ENCODE measurements at places on chromosomes 11 and 22.
A peak's percentile ranks its signal among the peaks of the same experiment; 100 is the strongest.

DNA sequence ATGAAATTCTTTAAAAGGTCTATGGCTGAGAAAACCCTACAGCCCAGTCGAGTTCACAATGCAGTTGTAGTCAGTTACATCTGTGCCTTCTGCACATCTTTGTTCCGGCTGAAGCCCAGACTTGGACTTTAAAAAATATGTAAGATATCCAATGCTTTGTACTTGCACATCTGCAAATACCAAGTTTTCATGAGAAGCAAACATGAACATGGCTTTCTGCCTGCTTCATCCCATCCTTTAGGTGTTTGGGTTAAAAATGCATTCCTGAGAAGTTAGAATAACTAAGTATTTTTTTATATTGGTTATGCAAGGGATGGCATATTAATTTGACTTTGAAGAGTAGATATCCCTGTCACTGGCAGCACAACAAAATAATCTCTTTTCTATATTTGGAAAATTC, 528.4 kb downstream of the METTL15 start:
- DNase-seq = no peak

DNA sequence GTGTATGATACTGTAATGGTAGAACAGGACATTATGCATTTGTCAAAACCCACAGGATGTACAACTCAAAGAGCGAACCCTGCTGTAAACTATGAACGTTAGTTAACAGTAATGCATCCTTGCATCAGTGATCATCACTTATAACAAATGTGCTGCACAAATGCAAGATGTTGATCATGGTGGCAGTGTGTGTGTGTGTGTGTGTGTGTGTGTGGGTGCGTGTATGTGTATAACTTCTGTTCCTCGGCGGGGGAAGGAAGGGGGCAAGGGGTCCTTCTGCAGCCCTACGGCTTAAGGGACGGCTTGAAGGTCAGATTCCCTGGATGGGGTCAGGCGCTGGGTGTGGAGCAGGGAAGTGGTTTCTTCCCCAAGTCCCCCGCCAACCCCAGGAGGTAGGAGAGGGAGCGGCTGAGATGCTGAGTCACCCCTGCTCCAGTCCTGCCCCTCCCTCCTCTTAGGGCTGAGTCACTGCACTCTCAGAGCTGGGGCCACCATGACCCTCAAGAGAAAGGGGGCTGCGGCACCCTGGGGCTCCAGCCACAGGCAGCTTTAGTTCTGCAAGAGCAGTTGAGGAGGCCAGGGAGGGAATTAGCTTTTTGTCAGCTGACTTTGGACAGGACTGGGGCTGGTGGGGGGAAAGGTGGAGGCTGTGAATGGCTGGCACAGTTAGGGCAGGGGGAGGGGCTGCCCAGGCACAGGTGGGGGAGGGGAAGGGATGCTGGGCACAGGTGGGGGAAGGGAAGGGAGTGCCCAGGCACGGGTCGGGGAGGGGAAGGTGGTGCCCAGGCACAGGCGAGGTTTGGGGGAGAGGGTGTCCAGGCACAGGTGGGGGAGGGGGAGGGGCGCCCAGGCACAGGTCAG, 8.8 kb upstream of the CTSD start:
- no peak for DNase-seq

DNA sequence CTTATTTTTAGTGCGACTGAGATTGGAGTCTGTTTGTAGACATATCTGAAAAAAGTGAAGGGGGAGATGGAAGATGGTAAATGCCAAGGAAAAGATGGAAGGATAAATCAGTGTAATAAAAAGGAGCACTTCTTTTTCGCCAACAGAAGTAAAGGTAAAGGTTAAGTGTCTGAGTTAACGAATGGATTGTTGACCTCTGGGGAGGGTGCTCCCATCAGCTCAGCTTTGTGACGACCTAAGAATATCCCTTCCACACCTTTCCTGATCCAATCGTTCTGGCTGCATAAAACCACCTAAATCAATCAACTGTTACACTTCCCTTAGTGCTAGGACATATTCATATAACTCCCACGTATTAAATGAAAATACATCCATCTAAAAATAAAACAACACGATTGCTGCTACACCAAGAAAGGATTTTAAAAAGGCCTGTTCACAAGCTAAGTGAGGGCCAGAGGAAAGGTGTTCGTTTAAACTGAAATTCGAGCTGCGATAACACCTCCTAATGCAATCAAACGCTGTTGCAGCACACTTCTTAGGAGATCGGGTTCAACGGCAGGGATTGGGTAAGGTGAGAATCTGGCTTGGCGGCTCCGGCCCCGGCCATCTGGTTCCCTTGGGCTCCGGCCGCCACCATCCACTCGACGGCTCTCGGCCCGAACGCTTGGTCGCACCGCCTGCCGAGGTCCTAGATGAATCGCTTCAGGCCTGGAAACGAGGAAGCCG, 658 bp downstream of the C11orf71 start:
- DNase-seq = peak; percentile 61

DNA sequence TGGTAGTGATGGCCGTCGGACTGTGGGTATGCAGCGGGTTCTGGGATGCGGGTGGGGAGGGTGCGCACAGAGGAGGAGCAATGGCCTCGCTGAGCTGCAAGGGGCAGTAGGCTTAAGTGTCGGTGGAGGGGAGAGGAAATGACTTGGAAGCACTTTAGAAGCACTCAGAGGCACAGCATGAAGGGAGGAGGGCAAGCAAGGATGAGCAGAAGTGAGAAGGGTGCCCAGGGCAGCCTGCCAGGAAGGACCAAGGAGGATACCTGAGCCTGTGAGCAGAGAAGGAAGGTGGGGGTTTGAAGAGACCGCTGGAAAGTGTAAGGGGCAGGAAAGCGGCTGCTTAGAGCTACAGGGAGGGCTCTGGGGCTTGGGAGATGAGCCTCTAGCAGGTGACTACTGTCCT, 330 bp downstream of the SLC5A1 start:
- DNase-seq = no peak

DNA sequence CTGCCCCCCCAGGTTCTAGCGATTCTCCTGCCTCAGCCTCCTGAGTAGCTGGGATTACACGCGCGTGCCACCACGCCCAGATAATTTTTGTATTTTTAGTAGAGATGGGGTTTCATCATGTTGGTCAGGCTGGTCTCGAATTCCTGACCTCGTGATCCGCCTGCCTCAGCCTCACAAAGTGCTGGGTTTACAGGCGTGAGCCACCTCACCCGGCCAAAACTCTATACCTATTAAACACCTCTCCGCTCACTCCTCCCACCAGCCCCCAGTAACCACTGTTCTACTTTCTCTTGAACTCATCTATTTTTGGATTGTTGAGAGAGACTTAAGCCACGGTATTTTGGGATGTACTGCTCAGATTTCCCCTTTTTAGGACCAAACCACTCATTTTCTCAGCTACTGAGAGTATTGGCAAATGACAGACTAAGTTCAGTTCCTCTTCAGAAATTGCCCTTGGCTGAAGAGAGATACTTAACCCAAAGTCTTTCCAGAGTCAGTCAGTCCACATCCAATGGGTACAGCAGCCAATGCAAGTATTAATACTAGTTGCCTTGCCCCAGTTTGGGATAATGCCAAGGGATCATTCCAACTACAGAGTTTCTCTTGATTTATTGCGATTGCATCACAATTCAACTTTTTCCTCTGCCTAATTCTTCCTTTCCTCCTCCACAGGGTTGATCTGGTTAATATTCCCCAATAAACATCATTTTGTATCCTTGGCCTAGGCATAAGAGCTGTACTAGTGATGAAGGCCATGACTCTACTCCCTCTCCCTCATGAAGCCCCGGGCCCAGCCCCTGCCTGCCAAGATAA, 36.8 kb upstream of the CSTF3 start:
- no peak for DNase-seq

- no peak for DNase-seq
Observed at GRCh38 chr11:67271541-67272284, 5.4 kb downstream of the GRK2 start.

DNA sequence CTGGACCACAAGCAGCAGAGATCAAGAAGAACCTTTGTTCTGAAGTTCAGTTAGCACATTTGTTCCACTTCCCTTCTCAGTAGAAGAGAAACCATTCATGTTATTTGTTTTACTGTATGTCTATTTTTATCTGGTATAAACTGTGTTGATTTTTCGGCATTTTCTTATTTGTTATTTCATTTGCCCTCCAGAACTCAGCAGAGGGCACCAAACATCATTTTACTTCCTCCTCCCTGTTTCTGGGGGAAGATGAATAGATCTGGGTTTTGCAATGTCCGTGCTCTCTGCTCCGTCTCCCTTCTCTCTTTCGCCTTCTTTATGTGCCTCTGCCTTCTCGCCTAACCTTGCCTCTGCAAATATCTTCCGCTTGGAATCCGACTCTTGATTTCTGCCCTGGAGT, 366.9 kb downstream of the NTM start:
- DNase-seq = no peak

DNA sequence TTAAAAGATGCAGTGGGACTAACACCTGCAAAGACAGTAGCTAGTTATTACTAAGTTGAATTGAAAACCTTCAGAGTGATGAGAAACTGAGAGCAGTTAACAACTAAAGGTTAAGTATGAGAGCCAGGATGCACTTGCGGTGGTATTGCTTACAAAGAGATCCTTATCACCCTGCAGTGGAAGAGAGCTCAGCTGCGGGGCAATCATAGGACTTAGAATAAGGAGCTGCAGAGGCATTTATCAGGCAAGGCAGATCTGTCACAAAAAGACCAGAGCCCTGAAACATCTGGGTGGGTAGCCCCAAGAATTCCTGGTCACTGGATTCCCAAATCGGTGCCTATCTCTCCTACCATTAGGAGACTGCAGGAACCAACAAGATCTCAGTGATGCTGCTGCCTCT, 34.3 kb upstream of the CFAP300 start:
- no peak for DNase-seq

DNA sequence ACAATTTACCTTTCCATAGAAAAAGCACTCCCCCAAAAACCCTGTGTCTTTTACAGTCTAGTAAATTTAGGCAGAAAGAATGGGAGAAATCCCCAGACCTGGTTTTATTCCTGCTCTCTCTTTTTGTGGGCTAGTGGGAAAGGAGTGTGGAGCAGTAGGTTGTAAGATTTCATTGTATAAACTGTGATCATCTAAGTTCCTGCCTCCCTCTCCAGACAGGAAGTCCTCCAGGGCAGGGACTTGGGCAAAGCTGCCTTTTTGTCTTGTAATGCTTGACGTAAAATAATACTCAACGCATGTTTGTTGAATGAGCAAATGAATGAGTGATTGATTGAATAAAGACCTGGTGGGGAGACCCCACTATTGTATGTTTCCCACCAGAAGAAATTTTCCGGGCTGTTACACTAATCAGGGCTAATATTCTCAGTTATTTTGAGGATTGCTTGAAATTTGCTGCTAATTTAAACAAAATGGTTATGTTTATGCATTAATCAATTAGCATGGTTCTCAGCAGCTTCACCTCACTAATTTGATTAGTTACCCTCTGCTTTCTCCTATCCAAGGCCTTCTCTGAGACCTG, 36.3 kb downstream of the CSNK2A3 start:
- DNase-seq = no peak

DNA sequence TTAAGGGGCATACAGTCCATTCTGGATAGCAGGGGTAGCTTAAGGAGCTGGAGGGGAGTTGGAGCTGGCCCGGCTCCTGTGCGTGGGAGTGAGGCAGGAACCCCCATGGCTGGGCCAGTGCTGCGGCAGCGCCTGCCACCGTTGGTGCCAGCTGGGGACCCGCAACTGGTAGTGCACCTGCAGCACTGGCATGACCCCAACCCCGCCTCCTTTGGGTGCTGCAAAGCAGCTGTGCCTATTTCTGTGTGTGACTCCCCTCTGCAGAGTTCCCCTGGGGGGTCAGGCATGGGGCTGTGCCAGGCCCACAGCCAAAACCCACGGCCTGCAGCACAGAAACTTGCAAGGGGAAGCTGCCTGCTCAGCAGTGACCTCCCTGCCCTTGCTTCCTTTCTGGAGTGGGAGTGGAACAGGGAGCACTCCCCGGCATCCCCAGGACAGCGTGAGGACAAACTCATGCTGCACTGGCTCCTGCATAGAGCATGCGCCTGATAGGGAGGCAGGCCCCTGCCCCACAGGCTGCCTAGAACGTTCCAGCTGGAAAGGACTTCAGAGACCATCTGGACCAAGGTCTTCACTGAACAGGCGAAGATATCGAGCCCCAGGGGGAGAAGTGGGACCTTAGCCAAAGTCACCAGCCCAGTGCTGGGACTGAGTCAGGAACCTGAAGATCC, 26.2 kb upstream of the RAB1B start:
- DNase-seq = no peak

GRCh38 chr11:134734141-134734845, 322.3 kb upstream of the B3GAT1 start:
- DNase-seq = no peak

DNA sequence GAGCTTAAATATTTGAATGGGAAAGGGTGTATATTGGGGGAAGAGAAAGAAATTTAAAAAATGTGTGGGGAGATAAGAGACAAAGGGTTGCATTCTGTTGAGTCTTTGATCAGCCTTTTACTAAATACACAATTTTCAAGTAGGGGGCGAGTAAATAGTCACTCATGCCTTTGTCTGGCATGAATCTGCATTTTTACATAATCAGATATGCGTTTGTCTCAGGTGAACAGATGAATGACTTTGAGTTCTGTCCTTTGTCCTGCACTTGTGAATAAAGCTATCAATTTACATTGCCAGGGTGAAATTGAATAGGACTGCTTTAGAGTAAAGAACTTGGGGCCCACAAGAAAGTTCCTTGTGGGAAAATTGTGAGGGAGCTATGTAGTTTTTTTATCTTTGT, 523.6 kb upstream of the LUZP2 start:
- no peak for DNase-seq

- no peak for DNase-seq
Observed at GRCh38 chr22:22248878-22249277, 4.3 kb downstream of the VPREB1 start.

- no peak for DNase-seq
Observed at GRCh38 chr11:121626980-121627379, 174.2 kb upstream of the SORL1-AS1 start.

- DNase-seq = no peak
Observed at GRCh38 chr11:36065436-36065835, 121.6 kb downstream of the LDLRAD3 start.

- peak; percentile 65 for DNase-seq
Observed at GRCh38 chr11:7597620-7598019, 75.7 kb downstream of the CYB5R2 start.

- no peak for DNase-seq
Observed at GRCh38 chr11:33885338-33886005, 6.4 kb downstream of the LMO2 start.

GRCh38 chr11:10255388-10256125, 38.5 kb downstream of the SBF2 start:
- no peak for DNase-seq

GRCh38 chr11:42772886-42773285, 538.9 kb upstream of the API5 start:
- no peak for DNase-seq

GRCh38 chr11:76455931-76456330, 11.1 kb downstream of the EMSY start:
- no peak for DNase-seq

- DNase-seq = no peak
Observed at GRCh38 chr11:32573228-32573627, 10.4 kb upstream of the EIF3M start.
